Mesothelial cell of epicardium (in vitro differentiated cells): ENCODE measurements at places on chromosomes 4 and X. TPM values are rescaled to one million over a fixed set of nuclear protein-coding genes. Genes with fewer than 3 reads are reported as not detected.

The HSD17B13 gene
- 0.16 to 0.20 TPM (median 0.18 TPM) in 3 replicates for total RNA-seq

DNA sequence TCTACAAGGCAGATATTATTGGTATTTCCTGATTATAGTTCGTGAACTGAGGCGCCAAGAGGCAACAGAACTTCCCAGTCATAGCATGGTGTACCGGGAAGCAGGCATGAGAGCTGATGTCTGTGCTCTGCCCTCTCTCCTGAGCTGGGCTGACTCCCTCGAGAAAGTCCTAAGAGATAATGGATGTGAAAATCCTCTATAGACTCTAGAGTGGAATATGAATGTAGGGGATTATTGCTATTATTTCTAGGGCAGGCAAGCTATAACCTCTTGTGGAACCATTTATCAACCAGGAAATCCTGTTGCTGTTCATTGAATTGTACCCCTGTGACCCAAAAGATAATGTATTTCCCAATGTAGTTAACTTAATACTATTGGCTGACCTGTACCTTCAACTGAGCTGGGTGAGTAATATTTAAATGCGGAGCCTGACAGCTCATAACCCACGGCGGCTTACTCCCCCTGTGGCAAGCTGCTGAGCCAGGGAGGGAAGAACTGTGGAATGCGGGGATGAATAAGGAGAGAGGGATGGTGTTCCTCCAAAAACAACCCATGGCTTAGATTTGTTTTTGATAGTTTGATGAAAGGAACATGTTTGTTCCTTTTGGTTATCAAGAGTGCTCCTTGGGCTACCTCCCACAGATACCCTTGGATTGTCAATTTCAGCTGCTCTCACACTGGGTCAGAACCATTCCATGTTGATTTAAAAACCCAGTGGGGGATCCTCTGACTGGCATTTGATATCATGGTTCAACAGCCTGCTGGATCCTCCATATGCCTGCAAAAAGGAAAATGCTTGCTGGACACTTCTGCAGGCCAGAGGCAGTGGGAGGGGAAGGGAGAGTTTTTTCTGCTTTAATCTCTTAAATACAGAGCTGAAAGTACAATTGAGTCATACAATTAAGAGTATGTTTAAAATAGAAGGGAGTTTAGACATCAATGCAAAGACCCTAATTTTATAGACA, 339.0 kb upstream of the BOD1L1 start:
- no peaks in the 10 kb centered on the region for H3K27me3 ChIP-seq
- no peak for DNase-seq
- H3K4me1 ChIP-seq = peaks cover 9% of the 10 kb centered on the region
- no peak overlapping the region for H3K27ac ChIP-seq

- no peak overlapping the region for H3K27ac ChIP-seq
- DNase-seq = no peak
- no peaks in the 10 kb centered on the region for H3K27me3 ChIP-seq
- no peaks in the 10 kb centered on the region for H3K4me1 ChIP-seq
These were observed 5.7 kb upstream of the AMELX start for GRCh38 chrX:11287505-11287904.

The GCNA gene
- 0.84 to 1.1 TPM (median 0.94 TPM) in 3 replicates for total RNA-seq

DNA sequence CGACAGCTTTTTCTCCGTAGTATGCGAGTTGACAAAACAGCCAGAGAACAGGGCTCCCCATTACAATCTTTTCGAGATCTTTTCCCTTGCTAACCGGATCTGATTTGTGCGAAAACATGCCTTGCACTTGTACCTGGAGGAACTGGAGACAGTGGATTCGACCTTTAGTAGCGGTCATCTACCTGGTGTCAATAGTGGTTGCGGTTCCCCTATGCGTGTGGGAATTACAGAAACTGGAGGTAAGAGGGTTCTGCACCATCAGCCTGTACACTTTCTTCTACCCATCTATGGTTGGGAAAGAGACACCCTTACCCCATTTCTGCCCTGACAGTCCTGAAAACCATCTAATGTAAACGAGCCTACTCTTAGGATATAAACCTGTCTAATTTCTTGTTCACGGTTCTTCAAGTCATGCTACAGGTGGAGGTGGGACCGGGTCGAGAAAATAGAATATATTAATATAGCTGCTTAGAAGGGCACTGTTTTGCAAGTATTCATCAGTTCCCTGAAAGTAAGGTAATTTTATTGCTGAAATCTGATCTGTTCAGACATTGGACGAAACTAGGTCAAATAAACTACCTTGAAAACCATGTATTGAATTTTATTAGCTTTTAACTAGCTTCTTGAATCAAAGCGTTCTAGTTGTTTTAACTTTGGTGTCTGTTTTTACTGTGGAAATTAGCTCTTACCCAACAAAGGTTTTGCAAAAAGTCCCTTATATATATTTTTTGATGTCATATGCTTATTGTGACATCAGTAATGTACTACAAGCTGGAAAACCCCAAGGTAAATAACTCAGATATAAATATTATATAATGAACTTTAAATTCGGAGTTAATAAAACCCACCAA, 869 bp downstream of the TMEM184C start:
- peaks cover 13% of the 10 kb centered on the region for H3K36me3 ChIP-seq
- H3K27ac ChIP-seq = peak overlapping the region; percentile 97
- peaks cover 2% of the 10 kb centered on the region for H3K27me3 ChIP-seq
- no peak for DNase-seq
- H3K4me3 ChIP-seq = peak overlapping the region; percentile 95
- peaks cover 26% of the 10 kb centered on the region for H3K4me1 ChIP-seq

DNA sequence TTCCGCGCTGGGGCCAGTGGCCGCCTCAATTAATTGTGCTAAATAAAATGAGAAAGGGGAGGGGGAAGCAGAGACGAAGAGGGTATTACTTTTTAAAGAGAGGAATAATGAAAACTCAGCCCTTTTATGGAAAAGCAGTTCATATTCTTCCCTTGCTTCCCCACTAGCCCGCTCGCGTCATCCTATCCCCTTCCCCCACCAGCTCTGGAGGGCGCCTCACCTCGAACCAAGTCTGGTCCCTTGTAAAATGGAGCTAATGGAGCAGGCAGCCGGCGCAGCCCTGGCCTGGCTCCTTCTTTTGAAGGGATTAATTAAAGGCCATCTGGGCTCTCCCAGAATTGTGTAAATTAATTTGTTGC, 511 bp upstream of the NKX6-1 start:
- peaks cover 27% of the 10 kb centered on the region for H3K4me1 ChIP-seq
- no peak overlapping the region for H3K27ac ChIP-seq
- DNase-seq = no peak
- peak overlapping the region; percentile 72 for H3K4me3 ChIP-seq

The SMIM43 gene
- total RNA-seq = not detected in 3 replicates

DNA sequence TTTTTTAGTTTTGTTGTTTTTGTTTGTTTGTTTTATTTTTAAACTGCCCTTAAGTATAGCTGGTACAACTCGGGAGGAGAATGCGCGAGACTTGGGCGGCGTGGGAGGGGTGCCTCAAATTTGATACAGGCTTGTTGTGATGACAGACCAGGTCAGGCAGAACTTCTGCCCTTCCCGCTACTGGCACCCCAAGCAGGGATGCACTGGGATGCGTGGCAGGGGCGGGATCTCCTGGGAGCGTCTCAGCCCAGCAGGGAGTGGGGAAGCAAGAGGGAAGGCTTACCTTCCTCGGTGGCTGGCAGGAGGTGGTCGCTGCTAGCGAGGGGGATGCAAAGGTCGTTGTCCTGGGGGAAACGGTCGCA, 851 bp downstream of the SFRP2 start:
- no peak for DNase-seq
- H3K27me3 ChIP-seq = peaks cover 91% of the 10 kb centered on the region
- H3K4me3 ChIP-seq = peak overlapping the region; percentile 67

- DNase-seq = no peak
- H3K36me3 ChIP-seq = no peaks in the 10 kb centered on the region
- no peak overlapping the region for H3K27ac ChIP-seq
- no peaks in the 10 kb centered on the region for H3K27me3 ChIP-seq
- no peaks in the 10 kb centered on the region for H3K4me1 ChIP-seq
These were observed 640.1 kb downstream of the ARAP2 start for GRCh38 chr4:35604252-35604651.

DNA sequence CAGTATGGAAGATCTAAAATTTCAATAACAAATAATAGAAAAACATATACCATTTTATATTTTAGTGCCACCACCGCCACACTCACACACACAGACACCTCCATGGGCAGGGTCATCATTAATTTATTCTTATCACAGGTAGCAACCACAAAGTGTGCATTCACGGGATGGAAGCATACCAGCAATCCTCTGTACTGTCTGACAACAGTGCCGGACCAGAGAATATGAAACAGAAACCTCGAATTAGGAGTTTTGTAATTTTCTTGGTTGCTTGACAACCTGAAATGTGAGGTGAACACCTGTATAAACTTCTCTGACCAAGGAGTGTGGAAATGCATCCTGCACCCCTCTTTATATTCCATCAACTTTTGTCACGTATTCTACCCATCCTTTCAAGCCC, 213.9 kb upstream of the KCNIP4 start:
- no peak overlapping the region for H3K27ac ChIP-seq
- H3K36me3 ChIP-seq = no peaks in the 10 kb centered on the region
- no peaks in the 10 kb centered on the region for H3K4me1 ChIP-seq
- H3K4me3 ChIP-seq = no peak overlapping the region

The SSX2 gene
- total RNA-seq = not detected in 3 replicates

The THAP6 gene
- 25.5 to 32.8 TPM (median 29.2 TPM) in 3 replicates for total RNA-seq

- H3K4me1 ChIP-seq = peaks cover 3% of the 10 kb centered on the region
- H3K4me3 ChIP-seq = no peak overlapping the region
- no peaks in the 10 kb centered on the region for H3K36me3 ChIP-seq
- H3K27ac ChIP-seq = no peak overlapping the region
- DNase-seq = no peak
These were observed 161.4 kb upstream of the GIMD1 start for GRCh38 chr4:106530024-106530361.

The ANKRD17 gene
- total RNA-seq = 92.5 to 93.0 TPM (median 92.7 TPM) in 3 replicates

- no peak overlapping the region for H3K27ac ChIP-seq
- H3K4me1 ChIP-seq = no peaks in the 10 kb centered on the region
- no peaks in the 10 kb centered on the region for H3K36me3 ChIP-seq
- no peak for DNase-seq
- no peak overlapping the region for H3K4me3 ChIP-seq
- peaks cover 19% of the 10 kb centered on the region for H3K27me3 ChIP-seq
These were observed 45.5 kb upstream of the PROM1 start for GRCh38 chr4:16129336-16129735.

The TMEM47 gene
- total RNA-seq = 11.1 to 11.8 TPM (median 11.8 TPM) in 3 replicates

The BRS3 gene
- not detected in 3 replicates for total RNA-seq

DNA sequence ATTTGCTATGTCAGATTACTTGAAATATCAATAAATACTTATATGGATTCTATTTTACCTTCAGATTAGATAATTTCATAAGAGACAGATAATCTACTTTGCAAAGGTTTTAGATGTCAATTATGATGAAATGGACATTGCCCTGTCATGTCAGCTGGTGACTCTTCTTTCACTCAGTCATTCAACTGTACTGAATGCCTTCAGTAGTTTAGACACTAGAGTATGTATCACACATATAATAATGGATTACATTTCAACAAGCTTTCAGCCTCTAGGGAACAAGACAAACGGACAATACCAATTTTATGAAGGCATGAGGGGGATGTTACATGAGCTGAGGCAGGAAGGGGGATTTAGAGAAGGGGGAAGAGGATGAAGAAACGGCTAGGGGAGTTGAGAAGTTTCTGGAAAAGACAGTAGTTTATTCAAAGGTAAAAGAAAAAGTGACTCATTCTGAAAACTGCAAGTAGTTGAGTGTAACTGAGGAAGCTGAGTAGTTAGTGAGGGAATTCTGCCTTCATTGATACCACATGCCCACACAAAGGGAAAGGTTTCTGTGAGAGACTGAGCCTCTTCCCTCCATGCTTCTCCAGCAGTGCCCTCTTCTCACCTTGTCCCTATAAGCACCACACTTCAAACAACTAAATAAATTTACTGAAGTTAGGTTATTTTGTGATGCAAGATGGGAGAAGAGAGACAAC, 25.7 kb downstream of the SLC9B2 start:
- H3K27me3 ChIP-seq = no peaks in the 10 kb centered on the region
- no peak overlapping the region for H3K27ac ChIP-seq
- H3K36me3 ChIP-seq = peaks cover 8% of the 10 kb centered on the region
- H3K4me1 ChIP-seq = peaks cover under 1% of the 10 kb centered on the region

The CDKL2 gene
- 2.1 to 3.0 TPM (median 3.0 TPM) in 3 replicates for total RNA-seq

DNA sequence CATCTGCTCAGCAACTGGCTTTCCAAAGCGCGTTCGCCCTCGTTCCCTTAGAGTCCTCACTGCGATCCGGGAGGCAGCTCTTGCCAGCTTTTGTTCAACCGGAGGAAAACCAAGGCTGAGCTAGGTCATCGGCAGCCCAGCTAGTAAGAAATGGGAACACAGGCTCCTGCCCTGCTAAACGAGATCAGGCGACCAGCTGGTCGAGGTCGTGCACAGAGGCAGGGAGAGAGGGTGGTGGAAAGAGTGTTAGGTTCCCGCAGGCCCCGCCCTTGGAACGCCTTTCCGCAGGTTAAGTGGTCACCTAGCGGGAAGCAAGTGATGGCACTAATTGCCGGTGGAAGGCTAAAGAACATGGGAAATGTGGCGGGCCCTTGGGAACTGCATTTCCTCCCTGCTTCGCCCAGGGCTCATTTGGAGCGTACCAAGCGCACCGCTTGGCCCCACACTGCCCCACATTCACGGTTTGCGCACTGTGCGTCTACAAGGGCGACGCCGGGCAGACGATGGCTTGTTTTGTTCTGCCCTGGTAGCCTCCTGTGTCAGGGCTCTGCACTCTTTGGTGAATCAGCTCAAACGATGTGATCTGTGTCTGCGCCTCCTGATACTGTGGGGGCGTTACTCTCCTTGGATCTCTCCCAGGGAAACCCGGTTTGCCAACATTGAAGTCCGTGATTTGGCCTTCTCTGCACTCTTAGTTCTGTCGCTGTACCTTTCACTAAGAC, 7.2 kb upstream of the PRDM8 start:
- peaks cover 16% of the 10 kb centered on the region for H3K4me1 ChIP-seq
- H3K27ac ChIP-seq = no peak overlapping the region
- no peak overlapping the region for H3K4me3 ChIP-seq
- H3K27me3 ChIP-seq = peaks cover 99% of the 10 kb centered on the region
- no peaks in the 10 kb centered on the region for H3K36me3 ChIP-seq

DNA sequence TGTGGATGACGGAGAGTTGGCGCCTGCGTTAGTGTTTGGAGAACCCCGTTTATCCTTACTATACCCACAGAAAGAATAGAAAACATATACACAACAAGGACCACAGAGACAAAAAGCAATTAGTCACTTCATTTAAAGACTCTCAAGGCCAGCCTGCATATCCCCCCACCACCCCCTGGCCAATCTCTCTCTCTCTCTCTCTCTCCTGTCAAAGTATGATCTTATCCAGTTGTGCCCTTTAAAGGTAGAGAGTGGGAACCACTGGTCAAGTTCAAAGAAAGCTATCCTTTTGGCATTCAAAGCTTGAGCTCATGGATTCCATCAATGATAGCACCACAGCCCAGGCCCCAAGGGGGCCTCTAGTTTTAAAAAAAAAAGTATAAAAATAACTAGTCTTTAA, 180.3 kb upstream of the MBNL3 start:
- DNase-seq = no peak
- H3K4me1 ChIP-seq = peaks cover 68% of the 10 kb centered on the region
- no peaks in the 10 kb centered on the region for H3K27me3 ChIP-seq
- peak overlapping the region; percentile 31 for H3K27ac ChIP-seq
